ENCODE measurements at places on chromosomes 1 and 21.

DNA sequence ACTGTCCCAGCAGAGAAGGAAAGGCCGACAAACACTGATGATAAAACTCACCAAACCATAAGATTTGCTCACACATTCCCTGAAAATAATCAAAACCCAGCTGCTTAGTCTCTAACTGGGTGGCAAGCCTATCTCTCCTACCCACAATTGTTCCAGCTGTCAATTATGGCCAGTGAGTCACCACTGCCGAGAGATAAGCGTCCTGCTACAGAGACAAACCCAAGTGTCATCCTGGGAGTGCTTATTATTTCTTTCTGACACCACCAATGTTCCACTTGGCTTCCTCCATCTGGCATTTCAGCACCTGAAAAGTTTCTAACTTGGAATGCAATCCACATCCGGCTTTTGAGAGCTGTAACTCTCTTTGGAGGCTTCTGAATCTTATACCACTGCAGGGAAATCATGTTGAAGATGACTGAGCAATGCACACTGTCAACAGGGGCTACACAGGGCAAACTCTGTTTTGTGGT is 51.5 kb upstream of the VAV3 start:
- DNase-seq = no peak

- DNase-seq = no peak
Measured at GRCh38 chr1:10900691-10901090, 104.2 kb upstream of the CASZ1 start.

- DNase-seq = no peak
Measured at GRCh38 chr1:33305816-33306652, 14.9 kb downstream of the A3GALT2 start.

GRCh38 chr1:17437580-17438317 is 1.7 kb downstream of the RCC2 start:
- peak; percentile 60 for DNase-seq

GRCh38 chr1:183195142-183195574 is 9.1 kb downstream of the LAMC2 start:
- no peak for DNase-seq

DNA sequence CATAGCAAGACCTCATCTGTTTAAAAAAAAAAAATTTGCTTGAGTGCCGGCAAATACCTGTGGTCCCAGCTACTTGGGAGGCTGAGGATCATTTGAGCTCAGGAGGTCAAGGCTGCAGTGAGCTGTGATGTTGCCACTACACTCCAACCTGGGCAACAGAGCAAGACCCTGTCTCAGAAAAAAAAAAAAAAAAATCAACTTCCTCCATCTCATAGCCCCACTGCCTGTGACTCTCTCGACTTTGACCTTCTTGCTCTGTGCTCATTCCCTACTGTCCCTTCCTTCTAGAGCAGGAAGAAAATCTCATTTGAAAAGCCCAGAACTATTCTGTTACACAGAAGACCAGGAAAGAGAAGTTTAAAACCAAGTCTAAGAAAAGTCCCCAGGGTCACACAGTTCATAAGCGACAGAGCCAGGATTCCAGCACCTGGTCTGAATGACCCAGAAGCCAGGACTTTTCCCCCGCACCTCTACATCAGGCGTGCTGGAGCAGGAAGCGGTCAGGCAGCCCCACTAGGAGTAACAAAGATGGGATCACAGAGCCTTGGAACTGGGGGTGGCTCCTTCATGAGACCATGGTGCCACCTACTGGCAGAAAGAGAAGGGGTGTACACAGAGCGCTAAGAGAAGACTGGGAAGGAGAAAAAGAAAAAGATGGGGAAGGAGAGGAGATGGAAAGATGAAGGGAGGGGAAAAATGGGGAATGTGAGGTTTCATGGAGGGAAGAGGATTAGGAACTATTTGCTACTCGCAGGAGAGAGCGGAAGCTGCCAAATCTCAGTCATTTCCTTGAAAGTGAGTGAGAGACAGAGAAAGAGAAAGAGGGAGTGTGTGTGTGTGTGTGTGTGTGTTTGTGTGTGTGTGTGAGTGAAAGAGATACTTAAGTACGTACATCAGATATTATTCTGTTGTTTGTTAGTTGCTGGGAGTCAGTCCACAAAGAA is 3.1 kb upstream of the P3R3URF start:
- peak; percentile 70 for DNase-seq

GRCh38 chr1:221306239-221306638 is 427.0 kb downstream of the HLX start:
- DNase-seq = no peak

DNA sequence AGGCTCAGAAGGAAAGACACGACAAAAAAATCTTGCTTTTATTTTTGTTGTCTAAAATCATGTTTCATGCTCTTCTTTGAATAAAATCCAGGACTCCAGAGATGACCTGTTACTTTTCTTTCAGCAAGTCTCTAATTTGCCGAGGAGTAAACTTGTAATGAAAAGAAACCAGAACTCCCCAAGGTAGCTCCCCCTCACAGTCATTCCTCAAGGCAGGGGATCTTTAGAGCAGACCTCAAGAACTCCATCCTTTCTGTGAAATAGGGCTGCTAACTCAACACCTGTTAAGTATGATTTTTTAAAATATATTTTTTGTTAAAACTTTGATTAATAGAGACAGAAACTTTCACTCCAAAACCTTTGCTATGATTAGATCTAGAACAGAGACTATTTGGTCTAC is 82.7 kb upstream of the ABCD3 start:
- DNase-seq = no peak

DNA sequence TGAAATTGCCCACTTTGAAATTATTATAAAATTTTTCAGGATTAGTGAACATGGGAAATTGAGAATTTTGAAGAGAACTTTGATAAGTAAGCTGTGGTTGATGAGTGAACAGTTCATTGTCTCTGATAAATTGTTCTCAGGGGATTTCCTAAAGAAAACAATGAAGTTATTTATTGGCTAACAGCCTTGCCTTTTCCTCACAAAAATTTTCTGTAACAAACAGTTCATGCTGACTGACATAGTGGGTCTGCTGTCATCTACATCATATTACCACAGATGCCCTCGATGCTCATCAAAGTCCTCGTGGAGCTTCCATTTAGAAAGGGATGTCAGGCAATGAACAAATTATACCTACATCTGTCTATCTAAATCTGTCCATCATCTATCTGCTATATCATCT is 113.4 kb downstream of the PTBP2 start:
- no peak for DNase-seq

DNA sequence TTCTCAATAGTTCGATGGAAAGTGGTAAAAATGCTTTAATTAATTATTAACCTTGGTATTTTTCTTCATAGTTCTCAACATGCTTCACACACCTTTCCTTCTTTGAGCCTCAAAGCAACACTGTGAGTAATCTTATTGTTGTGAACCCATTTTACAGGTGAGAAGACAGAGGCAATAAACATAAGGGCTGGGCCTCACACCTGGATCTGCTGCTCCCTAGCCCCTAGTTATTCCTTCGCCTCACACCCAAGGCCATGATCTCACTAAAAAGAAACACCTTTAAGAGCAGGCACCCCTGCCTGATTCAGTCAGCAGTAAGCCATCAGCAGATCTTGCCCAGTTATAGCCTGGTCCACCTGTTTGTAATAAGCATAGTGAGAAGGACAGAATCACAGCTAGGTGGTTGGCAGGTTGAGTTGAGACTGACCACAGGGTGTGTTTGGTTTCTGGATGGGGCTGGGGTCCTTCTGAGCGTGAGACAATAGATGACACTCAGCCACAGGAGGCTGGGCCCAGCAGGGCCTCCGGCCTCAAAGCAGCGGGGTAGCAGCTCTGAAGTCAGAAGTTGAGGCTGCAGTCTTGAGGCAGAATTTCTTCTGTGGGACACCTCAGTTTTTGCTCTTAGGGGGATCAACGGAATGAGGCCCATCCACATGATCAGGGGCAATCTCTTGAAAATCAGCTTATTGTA is 203.9 kb downstream of the RHOU start:
- no peak for DNase-seq

DNA sequence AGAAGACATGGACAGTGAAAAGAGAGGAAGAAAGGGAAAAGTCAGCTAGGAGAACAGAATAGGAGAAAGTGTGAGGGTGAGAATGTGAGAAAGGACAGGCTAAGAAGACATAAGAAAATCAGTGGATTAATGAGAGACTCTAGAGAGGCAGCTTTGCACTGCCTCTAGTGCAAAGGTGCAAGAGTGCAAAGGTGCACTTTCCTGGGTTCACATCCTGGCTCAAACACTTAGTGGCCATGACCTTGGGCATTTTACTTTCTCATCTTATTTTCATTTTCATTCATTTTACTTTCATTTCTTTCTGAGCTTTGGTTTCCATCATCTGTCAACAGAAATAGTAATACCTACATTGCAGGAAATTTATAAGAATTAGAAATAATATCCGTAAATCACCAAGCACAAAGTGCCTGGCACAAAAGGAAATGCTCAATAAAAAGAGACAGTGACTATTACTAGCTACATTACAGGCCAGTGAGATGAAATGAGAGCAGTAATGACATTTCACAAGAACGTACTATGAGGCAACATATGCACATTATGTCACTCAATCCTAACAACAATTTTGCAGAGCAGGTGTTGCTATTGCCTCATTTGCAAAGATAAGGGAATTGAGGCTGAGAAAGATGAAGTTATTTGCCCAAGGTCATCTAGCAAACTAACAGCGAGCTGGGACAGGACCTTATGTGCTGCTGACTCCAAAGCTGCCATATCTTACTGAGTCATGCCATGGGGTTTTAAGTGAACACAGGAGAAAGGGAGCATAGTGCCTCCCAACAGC is 107.0 kb upstream of the TLR5 start:
- no peak for DNase-seq

Data from CD4-positive, alpha-beta T cell treated with Interleukin-4 for 1 hour (primary cell).